Lower leg skin (tissue), 4 donors: ENCODE measurements at places on chromosomes 6 and 20. TPM values are rescaled to one million over a fixed set of nuclear protein-coding genes. Genes with fewer than 3 reads are reported as not detected.

CASS4 gene
- 0.61 TPM for total RNA-seq

NUP43 gene
- 19.7 TPM for total RNA-seq

SCRT2 gene
- total RNA-seq, result not detected

NRSN2 gene
- 16.6 TPM for total RNA-seq

DZANK1 gene
- 0.53 TPM for total RNA-seq

TRIM40 gene
- not detected for total RNA-seq

FLRT3 gene
- 24.8 TPM for total RNA-seq

ABCC10 gene
- 17.9 TPM for total RNA-seq

DUSP15 gene
- total RNA-seq, result not detected

BTNL2 gene
- total RNA-seq, result not detected

IL20RA gene
- total RNA-seq, result 179 TPM

RNF217 gene
- 35.2 TPM for total RNA-seq

LY6G6D gene
- total RNA-seq, result 9.5 TPM

HSPA1L gene
- 2.3 TPM for total RNA-seq

UBD gene
- total RNA-seq, result not detected

C20orf141 gene
- total RNA-seq, result not detected

HSF2 gene
- total RNA-seq, result 21.3 TPM

KIF25 gene
- not detected for total RNA-seq

KHDRBS2 gene
- not detected for total RNA-seq

SPDEF gene
- 29.5 TPM for total RNA-seq
